Activated T-helper 1 cell treated with anti-CD3 and anti-CD28 coated beads, Interleukin-2, amount 50 U/mL, for 16 hours (primary cell): ENCODE measurements at places on chromosomes 12 and 14.

GRCh38 chr12:15289192-15289591 is 33.1 kb upstream of the PTPRO start:
- no peak for DNase-seq

DNA sequence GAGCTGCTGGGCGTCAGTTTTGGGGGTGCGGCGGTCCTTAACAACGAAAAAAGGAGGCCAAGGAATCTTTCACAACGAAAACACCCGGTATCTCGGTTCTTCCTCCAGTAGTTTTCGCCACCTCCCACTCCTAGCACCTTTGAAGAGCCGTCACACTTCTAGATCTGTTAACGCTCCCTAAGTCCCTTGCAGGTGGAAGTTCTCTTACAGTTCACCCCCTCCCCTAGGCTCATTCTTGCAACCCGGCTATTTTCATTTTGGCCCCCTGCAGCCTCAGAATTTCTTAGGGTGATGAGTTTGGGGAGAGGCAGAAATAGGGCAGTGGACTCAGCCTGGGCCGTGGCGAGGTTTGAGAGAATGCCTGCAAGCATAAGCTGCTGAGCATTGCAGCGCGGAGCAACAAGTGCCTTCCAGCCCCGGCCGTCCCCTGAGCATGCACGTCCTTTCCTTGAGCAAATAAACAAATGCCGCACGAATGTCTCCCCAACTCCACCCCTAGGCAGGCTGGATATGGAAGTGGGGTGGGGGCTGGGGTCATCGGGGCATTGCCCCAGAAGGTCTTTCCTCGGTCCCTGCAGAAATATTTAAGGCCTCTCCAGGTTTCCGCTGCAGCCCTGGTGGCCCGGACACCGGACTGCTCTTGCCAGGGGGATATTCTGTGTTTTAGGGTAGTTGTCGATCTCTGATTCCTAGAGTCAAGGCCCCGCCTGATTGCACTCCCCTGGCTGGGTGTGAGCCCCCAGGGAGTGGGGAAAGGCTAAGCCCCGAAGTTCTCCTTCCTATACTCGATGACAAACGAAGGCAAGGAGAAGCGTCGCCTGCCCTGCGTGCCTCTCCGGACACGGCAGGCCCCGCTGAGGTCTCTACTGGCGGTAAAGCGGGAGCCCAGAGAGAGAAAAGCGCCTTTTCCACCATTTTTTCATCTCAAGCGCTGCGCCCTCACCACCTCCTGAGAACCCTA is 1.6 kb downstream of the RFX4 start:
- DNase-seq, result no peak

DNA sequence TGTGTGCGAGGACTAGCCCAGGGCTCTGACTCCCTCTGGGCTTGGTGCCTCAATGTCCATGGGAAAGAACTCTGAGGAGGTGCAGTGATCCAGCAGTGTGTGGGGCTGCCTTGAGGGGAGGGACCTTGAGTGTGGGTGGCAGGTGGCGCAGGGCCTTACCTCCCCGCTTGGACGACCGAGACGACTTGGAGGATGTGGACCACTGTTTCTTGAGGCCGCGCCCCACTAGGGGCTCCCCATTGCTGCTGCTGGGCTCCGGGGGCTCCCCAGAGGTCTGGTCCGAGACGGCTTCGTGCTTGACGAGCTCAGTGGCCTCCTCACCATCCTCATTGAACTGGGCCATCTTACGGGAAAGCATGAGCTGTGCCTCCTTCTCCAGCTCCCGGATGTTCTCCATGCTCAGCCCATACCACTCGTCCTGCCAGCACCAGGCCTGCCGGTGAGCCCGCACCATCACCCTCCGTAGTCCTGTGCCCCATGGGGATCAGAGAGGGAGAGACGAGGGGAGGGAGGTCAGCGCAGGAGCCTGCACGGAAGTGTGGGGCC is 24.7 kb downstream of the ARL6IP4 start:
- DNase-seq, result no peak

DNA sequence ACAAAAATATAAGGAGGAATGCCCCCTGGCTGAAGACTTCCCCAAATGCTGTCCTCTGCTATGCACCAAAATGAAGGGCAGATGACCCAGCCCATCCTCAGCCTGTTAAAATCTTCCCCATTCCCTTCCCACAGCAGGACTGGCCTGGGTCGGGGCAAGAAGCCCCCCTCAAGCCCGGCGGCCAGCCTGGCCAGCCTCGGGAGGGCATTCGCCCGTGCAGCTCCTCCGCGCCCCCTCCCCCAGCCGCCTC is 413 bp downstream of the RARG start:
- no peak for DNase-seq

DNA sequence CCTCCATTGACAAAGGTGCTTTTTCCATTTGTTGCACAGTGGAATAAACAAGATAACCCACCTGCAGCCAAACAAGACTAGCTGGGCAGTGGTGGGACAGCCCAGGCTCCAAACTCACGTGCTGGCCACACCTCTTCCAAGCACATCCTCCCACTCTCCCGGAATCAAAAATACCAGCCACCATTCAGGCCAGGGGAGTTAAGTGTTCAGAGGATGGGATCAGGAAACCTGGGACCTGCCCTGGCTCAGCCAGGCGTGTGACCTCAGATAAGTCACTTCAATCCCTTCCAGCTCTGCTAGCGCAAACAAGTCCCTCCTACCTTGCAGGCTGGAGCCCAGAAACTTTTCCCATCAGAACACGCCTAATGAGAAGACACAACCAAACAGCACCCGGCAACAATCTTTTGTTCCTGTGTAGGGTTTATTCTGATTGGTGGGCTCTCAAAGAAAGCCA is 43.3 kb downstream of the ACTN1 start:
- no peak for DNase-seq

DNA sequence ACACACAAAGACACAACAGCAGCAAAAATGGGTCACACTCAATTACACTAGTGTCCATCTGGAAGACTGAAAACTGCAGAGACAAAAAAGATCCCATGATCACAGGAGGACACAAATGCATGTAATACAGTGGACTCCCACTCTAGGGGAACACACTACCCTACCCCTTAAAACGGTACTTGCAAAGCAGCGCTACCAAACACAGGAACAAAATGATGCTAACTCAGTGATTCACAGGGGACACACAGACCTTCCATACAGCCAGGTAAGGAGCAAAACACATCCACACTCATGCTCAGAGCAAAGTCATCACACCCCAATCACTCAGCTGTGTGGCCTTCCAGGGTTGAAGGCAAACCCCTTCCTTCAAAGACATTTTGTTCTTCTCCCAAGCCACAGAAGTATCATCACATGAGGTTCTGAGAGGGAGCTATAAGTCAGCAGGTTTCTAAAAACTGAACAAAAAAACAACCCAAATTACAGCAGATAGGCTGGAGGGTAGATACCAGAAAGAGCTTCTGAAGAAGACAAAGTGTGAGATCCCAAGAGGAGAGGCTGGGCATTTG is 14.8 kb downstream of the SMUG1 start:
- no peak for DNase-seq

DNA sequence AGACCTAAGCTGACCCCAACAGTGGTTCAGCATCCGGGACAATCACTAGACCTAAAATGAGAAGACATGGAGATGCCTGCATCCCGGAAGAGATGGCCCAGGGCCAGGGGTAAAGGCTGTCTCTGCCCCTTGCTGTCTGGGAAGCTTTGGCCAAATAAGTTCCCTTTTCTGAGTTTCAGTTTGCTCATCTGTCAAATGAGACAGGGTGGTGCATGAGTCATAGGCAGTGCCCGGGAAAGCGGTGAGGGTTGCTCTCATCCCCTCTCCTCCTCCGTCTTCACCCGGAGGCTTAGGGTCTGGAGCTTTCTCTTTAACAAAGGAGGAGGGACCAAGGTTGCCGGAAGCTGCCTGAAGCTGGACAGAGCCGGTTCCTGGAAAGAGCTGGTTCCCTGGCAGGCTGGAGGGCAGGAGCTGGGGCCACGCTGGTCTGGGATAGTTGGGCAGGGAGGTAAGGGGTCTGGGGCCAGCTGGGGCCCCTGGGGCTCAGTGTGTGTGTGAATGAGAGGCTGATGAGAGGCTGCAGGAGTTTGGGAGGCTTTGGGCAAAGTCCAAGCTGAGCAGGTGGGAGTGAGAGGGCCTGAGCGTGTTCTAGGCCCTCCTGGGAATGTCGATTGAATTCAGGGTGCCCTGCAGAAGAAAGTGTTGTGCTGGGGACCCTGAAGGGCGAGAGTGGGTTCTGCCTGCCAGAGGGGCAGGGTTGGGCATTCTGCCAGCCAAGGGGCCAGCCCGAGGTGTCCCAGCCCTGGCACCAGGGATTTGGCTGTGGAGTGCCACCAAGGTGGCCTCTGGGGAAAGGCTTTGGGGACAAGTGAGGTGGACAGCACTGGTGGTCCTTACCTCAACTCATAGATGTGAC is at the start of gene SDSL:
Gene SDSL, plus strand, starts transcription at position 351 of the 856 bp plus-strand sequence. CDS start 5,603 bp downstream, outside the sequence.
- no peak for DNase-seq

GRCh38 chr14:25759920-25760655 is 710.1 kb upstream of the STXBP6 start:
- DNase-seq, result no peak

DNA sequence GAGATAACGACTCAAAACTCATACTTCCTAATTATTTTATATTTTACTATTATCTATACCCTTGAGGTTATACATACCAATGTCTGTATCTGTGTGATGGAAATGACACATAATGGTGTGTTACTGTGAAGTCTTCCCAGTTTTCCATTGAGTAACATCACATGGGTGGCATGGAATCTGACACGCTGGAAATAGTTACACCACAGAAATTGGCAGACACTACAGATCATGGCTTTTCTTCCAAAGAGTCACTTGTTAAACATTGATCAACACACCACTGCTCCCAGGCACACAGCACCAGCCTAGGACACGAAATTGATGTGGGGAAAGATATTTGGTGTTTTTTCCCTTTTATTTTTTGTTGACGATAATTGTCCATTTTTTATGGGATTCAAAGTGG is 33.0 kb upstream of the VWF start:
- DNase-seq, result no peak

DNA sequence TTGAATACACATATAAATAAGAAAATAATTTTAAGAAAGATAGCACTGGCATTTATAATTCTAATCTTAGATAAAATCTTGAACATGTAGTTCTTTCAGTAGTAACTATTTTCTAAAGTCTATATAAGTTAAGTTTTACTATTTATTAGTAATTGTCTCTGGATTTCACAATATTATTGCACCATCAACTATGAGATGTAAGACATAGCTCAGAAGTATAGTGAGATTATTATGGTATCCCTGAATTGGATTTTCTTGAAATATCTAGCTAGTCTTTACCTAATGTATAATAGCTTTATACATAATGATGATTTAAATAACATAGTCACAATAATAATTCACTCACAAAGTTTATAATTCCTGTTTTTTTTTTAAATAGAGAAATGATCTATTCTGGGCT is 6.7 kb downstream of the CLEC12A start:
- DNase-seq, result no peak

- no peak for DNase-seq
Observed at GRCh38 chr12:67592228-67593011, 56.1 kb upstream of the DYRK2 start.

- no peak for DNase-seq
Observed at GRCh38 chr12:13770576-13770975, 210.8 kb downstream of the GRIN2B start.

- DNase-seq, result no peak
Observed at GRCh38 chr12:118463677-118464076, 87.3 kb downstream of the SUDS3 start.

- no peak for DNase-seq
Observed at GRCh38 chr12:108604208-108604941, 6.5 kb upstream of the TMEM119 start.

DNA sequence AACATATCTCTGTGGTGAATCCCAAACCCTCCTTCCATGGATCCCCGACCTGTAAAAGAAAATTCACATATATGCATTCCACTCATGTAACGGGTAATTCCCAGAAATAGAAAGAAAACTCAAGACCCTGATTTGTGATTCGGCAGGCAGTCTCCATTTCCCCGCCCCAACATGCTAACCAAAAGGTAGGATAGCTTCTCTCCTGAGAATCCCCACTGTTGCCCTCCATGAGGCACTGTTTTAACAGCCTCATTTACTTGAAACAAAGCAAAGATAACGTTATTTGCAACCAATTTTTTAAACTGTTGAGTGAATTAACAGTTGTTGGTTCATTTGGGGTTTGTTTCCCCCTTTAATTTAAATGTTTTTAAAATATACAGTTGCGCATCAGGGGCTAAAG is 774 bp upstream of the SLC2A13 start:
- no peak for DNase-seq

DNA sequence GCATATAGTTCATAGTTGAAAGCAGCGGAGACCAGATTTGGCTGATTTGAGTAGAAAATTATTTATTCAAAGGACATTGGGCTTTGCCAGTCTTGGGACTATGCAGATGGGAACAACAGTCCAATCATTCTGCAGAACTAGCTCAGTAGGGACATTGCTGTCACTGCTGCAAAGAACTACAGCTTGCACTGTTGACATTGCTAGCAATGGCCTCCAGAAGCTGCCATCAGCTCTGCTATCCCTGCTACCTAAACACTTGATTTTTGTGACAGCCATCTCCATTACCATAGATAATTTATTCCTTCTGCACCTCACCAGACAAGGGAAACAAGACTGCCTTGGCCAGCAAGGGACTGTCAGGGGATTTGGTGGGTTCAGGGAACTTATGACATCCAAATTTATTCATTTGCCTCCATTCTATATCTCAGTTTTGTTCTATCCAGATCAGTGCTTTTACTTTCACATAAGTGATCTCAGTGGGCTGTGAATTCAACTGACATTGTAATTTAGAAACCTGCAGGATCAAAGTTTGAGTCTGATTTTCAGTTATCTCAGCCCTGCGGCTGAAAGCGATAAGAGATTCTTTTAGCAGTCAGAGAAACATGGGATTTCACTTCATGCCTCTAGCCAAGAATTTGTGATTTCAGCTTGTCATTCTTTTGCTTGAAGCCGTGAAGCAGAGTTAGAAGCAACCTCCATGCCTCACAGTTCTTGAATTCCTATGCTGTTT is 136.7 kb upstream of the FBXO33 start:
- no peak for DNase-seq

DNA sequence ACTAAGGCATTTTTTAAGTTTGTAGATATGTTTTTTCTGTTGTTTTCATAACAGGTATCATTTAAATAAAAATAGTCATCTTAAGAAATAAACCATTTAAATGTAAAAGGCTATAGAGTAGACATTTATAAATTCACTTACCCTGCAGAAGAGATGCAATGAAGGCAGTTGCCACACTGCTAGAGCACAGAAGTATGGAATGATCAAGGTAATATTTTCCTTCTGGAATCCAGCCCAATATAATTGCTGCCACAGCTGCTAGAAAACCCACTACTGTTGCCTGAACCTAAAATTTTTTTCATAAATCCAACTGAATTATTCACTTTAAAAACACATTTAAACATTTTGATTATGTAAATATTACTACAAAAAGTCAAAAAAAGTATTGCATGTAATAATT is 69.2 kb downstream of the SLC41A2 start:
- no peak for DNase-seq

GRCh38 chr12:29889737-29890136 is 106.0 kb upstream of the TMTC1 start:
- DNase-seq, result no peak

- DNase-seq, result no peak
Observed at GRCh38 chr12:41663598-41664265, 475.6 kb downstream of the PDZRN4 start.

- DNase-seq, result peak; percentile 61
Observed at GRCh38 chr14:96741151-96741977, 55.8 kb upstream of the VRK1 start.

- DNase-seq, result no peak
Observed at GRCh38 chr12:124152731-124153130, 142.2 kb upstream of the RFLNA start.

GRCh38 chr12:75710361-75711069 is 199.1 kb upstream of the KRR1 start:
- no peak for DNase-seq
